Gastroesophageal sphincter (tissue), 4 donors: ENCODE measurements at places on chromosomes 11 and 22.
A peak's percentile ranks its signal among the peaks of the same experiment; 100 is the strongest.

DNA sequence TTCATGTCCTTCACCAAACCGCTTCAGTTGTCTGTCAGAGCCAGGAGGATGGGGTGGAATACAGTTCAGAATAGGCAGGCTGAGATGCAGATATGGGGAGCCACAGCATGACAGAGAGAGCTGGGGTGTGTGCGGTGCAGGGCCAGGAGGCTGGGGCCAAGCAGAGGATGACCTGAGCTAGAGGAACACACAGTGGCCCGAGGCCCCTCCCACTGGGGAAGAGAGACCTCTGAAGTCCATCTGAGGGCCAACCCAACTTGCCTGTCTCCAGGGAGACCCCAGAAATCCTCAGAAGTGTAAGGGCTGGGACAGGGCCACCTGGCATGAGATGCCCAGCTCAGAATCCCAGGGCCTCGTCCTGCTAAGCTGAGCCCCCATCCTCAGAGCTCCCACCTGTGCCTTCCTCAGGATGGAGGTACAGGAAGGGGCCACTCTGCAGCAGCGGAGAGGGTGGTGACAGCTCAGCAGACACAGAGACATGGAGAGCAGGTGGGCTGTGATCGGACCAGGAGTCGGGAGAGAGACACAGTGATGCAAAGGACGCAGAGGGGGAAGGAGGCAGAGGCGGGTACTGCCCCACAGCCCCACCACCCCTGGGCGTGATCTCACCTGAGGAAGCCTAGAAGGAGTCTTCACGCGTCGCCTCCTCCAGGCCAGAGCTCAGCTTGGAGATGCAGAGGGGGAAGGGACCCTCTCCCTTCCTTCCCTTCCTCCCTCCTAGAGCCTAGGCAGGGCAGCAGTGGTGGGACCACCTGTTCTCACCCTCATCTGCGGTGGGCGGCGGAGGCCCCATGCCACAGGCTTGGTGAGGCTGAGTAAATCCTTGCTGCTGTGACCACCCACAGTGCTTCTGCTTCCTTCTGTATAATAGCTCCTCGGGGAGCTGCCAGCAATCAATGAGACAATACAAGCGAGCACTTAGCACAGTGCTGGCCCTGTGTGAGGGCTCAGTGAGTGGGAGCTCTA is 9.1 kb upstream of the TUB start:
- no peak for ATAC-seq

DNA sequence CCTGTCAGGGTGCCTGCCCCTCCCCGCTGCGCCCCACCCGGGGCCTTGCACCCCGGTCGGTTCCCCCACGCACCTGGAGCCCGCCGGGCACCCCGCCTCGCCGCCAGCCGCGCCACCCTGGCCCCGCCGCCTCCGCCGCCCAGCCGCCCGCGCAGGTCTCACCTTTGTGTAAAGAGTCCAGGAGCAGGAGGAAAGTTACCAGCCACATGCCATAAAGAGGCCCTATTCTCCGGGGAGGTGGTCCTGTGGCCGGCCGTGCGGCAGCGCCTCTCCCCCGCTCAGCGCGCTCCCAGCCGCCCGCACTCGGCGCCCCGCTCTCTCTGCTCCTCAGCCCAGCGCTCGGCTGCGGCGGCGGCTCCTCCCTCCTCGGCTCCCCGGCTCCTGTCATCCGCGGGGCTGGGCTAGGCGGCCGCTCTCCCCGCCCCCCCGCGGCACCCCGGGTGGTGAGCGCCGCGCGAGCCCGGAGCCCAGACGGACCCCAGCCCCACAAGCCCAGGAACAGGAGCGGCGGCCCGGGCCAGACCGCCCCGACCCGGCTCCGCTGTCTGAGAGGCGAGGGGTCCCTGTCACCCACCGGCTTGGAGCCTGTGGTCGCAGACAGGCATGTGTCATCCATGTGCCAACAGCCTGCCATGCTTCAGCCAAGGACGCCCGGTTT is at the start of gene DSCAML1:
Gene DSCAML1, minus strand, starts transcription at position 345 of the 658 bp plus-strand sequence. Its CDS starts 137 bp downstream, at position 208.
- ATAC-seq: peak; percentile 78

DNA sequence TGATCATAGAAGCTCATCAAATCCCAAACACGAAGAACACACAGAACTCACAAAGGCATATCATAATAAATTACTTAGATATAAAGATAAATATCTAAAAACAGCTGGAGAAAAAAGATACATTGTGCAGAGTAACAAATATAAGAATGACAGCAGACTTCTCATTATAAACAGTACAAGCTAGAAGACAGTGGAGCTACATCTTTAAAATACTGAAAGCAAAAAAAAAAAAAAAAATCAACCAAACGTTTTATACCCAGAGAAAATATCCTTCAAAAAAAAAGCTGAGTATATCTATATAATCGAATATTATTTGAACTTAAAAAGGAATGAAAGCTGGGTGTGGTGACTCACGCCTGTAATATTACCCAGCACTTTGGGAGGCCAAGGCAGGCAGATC is 90.0 kb downstream of the SBF2 start:
- ATAC-seq: no peak

GRCh38 chr11:80719292-80719646 is 1278.4 kb upstream of the TENM4 start:
- no peak for ATAC-seq

GRCh38 chr11:101889767-101890166 is 25.0 kb upstream of the CEP126 start:
- ATAC-seq: no peak

DNA sequence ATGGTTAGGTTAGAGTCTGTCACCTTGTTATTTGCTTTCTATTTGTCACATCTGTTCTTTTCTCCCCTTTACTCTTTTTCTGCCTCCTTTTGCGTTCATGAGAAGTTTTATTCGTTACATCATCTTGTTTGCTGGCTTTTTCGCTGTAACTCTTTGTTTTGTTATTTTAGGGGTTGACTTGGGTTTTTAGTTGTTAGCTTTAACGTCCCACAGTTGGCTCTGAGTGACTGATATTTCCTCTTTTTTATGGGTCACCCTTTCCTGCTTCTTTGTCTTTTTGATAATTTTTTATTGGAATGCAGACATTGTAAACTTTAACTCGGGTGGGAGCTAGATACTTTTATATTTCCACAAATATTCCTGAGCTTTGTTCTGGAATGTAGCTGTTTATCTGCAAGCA is 13.3 kb upstream of the TNNT3 start:
- no peak for ATAC-seq

DNA sequence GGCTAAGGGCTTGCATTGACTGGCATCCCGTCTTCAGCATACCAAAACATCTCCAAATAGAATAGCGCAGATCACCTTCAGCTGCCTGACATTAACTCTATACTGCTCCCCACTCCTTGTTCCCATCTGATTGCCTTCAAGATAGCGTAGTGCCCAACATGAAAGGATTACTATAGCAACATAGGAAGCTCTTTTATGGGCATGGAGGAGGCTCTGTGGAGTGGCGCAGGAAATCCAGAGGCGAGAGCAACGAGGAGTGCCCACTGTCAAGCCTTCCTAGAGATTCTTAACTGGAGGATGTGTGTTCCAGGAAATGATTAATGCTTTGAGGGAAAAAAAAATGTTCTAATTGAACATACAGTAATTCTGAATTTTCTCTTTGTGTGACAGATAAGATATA is 213.3 kb downstream of the CADM1 start:
- no peak for ATAC-seq

DNA sequence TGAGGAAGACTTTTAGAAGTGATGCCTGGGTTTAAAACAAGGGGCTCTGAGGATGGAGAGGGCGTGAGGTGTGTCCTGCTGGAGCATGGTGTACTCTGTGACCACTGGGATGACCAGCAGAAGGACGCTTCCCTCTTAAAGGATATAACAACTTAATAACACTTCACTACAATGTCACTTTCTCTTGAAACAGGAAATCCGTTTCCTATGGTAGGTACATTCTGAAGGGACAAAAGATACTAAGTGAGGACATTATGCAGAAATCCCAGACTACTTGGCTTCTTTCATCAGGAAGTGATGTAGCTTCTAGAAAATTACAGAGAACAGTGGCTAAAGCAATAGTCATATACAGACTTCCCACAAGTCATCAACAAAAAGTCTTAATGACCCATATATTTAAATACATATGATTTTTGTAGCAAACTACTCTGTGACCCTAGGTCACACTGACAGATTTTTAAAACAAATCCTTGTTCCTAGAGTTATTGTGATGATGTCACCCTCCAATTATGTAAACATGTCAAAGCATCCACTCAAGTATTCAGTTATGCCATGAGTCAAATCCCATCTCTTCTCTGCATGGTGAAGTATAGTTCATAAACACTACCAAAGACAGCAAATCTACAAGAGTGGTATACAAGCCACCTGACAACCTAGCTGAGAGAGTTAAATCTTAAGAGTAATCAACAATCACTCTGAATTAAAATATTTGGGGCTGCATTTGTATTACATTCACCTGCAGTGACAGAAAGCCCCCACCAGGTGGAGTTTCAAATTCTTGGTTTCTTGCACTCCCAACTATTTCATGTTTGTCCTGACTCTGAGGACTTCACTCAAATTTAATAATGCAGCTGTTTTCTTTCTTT is 32.8 kb downstream of the PITPNB start:
- ATAC-seq: peak; percentile 64
